ENCODE measurements at places on chromosomes 13 and 19. TPM values are rescaled to one million over a fixed set of nuclear protein-coding genes. Genes with fewer than 3 reads are reported as not detected.
A peak's percentile ranks its signal among the peaks of the same experiment; 100 is the strongest.

DNA sequence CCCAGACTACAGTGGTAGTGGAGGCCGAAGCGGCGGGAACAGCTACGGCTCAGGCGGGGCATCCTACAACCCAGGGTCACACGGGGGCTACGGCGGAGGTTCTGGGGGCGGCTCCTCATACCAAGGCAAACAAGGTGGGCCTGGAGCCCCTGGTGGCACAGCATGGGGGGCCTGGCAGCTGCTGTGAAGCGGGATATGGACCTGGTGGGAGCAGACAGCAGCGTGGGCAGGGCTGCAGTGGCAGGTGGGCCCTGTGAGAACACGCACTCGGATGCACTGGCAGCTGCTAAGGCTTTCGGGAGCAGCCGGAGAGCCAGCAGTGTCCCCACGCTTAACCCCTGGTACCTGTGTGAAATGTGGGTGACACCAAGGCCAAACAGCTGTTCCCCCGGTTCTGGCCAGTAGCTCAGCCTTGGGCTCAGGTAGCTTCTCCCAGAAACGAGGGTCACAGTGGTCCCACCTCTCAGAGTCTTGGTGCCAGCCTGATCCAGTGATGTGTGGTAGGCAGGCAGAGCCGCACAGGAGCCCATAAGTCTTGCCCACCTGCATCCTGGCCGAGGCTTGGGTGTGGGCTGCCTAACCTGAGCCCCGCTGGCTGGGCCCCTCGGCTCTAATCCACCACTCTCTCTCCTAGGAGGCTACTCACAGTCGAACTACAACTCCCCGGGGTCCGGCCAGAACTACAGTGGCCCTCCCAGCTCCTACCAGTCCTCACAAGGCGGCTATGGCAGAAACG is 12.5 kb upstream of the QTRT1 start:
- no peak for DNase-seq

- no peak for DNase-seq
Measured at GRCh38 chr13:40316301-40316700, 350.1 kb downstream of the FOXO1 start.

Gene KPNA3
- 62.0 TPM for total RNA-seq

- DNase-seq = no peak
Measured at GRCh38 chr13:41150058-41150457, 17.5 kb upstream of the KBTBD6 start.

DNA sequence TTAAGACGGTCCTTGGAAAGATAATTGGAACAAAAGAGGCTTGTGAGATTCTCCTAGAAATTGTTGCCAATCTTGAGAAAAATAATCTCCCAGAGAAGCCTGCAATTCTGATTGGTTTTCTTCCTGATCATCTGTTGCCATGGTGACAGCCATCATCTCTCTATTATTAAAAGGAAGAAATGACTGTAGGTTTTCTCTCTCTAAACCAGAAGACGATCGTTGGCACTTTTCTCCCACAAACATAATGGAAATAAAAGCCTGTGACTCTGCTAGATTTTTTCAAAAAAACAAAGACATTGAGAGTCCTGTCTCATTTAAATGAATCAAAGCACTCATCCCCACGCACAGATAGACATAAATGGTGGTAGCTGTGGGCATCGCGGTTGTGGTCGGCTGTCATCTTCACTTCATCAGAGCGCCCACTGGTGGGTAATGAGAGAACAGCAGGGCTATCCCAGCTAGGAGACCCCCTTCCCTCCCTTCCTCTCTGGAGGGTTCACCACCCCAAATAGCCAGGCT is 21.7 kb upstream of the CALM3 start:
- DNase-seq = no peak

- peak; percentile 80 for DNase-seq
Measured at GRCh38 chr19:35775298-35776101, at the start of gene ARHGAP33. Gene ARHGAP33, plus strand, starts transcription at chr19:35775564. Its CDS starts 95 bp downstream, at chr19:35775659.

Gene TLE2
- total RNA-seq = 0.48 TPM

Gene AP1M2
- total RNA-seq = 1.7 TPM

DNA sequence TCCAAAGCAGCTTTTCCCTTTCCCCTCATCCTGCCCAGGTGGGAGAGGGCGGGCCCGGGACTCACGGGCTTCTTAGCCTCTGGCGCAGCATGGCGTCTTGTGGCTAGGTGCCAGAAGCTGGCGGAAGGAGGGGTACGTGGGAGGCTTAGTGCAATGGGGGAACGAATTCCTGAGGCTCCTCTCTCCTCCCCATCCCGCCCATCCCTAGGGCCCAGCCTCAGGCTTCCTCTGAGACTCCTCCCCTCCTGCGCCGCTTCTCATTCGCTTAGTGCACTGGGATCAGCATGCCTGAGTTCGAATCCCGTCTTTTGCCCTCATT is 297.8 kb downstream of the ZNF536 start:
- no peak for DNase-seq

DNA sequence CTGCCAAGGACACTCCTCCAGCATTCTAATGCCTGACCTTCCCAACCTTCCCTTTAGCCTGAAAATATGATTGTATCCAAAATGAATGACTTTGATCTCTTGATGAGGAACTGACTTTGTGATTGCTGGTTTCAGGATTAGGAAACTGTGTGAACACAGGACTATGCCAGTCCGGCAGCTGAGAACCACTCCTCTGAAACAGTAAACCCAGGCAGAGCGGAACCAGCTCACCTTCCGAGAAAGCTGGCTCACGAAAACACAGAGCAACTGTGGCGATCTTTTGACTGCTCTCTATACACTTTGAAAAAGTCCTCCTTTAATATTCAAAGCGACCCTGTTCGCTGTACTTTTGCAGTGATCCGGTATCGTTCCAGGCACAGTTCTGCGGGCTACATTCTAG is 258.8 kb upstream of the IRS2 start:
- no peak for DNase-seq

- DNase-seq = peak; percentile 49
Measured at GRCh38 chr13:74575729-74576125, 441.5 kb upstream of the KLF12 start.

GRCh38 chr13:24618011-24618955 is 61.9 kb upstream of the ATP12A start:
- DNase-seq = no peak

Gene PRX
- total RNA-seq = 1.5 TPM

Gene THSD8
- total RNA-seq = 4.5 TPM

DNA sequence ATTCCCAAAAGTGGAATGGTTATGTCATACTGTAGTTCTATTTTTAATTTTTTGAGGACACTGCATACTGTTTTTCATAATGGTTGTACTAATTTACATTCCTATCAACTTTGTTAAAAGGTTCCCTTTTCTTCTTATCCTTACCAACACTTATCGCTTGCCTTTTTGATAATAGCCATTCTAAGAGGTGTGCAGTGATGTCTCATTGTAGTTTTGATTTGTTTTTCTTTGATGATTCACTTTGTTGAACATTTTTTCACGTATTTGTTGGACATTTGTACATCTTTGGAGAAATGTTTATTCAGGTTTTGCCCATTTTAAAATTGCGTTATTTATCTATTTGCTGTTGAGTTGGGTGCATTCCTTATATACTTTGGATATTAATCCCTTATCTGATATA is 188.8 kb upstream of the SPRY2 start:
- DNase-seq = peak; percentile 37

Gene IL17D
- 1.9 TPM for total RNA-seq

DNA sequence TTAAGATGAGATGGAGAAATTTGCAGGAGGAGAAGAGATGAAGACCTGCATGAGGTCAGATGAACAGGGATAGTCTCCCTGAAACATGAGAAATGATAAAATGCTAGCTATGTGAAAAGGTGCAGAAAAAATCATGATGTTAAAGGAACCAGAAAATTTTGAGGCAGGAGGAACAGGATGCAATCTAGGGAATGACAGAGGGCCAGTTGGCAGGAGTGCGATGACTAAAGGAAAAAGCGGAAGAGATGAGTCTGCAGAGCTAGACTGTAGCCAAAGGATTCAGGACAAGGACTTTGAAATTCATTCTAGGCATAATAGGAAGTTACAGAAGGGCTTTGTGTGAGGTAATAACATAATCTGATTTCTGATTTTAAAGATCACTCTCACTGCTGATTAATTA is 77.9 kb downstream of the TRPC4 start:
- peak; percentile 63 for DNase-seq

- DNase-seq = no peak
Measured at GRCh38 chr19:6752256-6753177, 13.0 kb downstream of the TRIP10 start.

GRCh38 chr13:113656003-113656588 is 1.9 kb downstream of the ATP4B start:
- no peak for DNase-seq

Gene OR7C1
- total RNA-seq = not detected

- no peak for DNase-seq
Measured at GRCh38 chr13:93715866-93716265, 489.3 kb downstream of the GPC6 start.

Gene BCAM
- 11.5 TPM for total RNA-seq

GRCh38 chr13:31625115-31625514 is 114.2 kb upstream of the RXFP2 start:
- DNase-seq = no peak

Gene SOHLH2
- not detected for total RNA-seq

- no peak for DNase-seq
Measured at GRCh38 chr13:107643615-107644014, 571.7 kb downstream of the LIG4 start.

DNA sequence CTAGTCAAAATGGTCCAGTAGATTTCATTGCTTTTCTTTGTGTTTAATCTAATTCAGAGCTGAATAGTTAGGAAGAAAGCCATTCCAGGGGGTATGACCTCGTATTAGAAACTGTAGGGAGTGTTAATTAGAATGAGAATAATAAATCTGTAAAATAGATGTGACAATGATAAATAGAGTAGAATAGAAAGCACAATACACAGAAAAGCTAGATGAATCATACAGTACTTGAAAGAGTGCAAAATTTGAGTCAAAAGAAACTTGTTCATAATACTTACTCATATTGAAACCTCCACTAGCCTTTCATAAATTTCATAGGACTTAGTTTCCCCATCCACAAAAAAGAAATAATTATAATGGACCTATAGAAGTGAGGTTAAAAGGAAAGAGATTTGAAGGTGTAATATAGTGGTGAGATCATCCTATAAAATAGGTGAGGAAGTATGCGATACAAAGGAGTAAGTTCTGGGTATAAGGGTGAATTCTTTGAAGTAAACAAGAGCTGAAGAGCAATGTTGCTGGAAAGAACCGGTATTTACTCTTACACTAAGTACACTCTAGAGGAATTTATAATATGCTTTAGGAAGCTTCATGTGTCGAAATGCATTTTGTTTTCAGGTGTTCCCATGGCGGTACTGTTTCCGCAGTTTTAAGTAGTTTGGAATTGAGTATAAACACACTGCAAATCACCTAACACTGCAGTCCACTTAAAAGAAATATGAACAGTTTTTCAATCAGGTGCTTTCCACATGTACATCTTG is 21.9 kb downstream of the PCDH17 start:
- no peak for DNase-seq

- no peak for DNase-seq
Measured at GRCh38 chr13:31121379-31122140, 40.1 kb downstream of the HSPH1 start.

DNA sequence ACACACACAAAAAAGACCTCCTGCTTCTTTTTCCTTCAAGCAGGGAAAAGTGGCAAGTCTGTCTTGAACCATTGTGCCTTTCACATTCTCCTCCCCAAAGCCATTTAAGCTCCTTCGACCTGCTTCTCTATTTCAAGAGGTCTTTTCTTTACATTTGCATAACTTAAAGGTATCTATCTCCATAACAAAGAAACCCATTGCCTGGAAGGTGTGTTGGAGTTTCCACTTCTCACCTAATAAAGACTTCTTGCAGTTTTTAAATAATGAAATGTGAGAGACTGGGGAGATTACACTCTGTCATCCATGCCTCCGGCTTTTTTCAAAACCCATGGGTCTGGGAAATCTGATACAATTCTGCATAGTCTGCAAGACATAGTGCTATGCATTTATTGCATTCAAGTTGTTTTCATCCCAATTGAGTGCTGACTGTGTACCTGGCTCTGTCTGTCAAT is 41.8 kb upstream of the NBEA start:
- DNase-seq = no peak

DNA sequence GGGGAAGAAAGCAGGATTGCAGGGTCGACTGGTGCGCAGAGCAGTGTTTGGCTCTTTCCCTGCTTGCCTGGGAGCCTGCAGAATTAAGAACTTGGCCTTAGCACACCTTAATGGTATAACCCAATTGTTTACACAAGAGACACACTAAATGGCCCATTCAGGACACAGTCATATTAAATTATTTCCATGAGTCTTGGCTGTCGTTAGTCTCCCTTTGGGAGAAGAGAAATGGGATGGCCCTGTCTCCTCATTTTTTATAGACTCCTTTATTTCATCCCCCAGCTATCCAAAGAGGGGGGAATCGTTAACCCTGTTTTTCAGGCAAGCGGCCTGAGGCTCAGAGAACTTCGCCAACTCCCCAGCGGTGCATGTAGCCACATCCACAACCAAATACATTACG is 282.5 kb downstream of the SUCLA2 start:
- DNase-seq = no peak

- no peak for DNase-seq
Measured at GRCh38 chr19:47761566-47761965, 16.2 kb downstream of the NOP53 start.

GRCh38 chr13:20264271-20265018 is 32.3 kb upstream of the GJB6 start:
- no peak for DNase-seq

Gene OR4F17
- total RNA-seq = not detected

Gene KLK11
- total RNA-seq = not detected

Gene MYBPC2
- not detected for total RNA-seq

DNA sequence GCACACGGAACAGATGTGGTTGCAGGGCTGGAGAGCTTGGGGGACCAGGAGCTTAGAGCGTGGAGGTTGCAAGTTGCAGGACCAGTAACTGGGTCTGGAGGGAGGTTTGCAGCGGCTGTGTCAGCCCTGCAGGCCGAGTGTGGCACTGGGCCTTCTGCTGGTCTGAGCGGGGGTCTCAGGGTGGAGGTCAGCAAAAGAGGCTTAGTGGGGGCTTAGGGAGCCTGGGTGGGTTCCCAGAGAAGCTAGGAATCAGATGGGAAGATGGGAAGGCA is 5.8 kb upstream of the HCN2 start:
- DNase-seq = no peak

Measured in astrocyte (in vitro differentiated cells and primary cell).